ENCODE measurements at places on chromosomes 16 and 17.

GRCh38 chr17:11467639-11468038 is 130.6 kb upstream of the DNAH9 start:
- DNase-seq: no peak

- no peak for DNase-seq
Measured at GRCh38 chr17:78995022-78995760, 14.4 kb downstream of the CANT1 start.

GRCh38 chr17:27293359-27293897 is 486 bp upstream of the WSB1 start:
- no peak for DNase-seq

DNA sequence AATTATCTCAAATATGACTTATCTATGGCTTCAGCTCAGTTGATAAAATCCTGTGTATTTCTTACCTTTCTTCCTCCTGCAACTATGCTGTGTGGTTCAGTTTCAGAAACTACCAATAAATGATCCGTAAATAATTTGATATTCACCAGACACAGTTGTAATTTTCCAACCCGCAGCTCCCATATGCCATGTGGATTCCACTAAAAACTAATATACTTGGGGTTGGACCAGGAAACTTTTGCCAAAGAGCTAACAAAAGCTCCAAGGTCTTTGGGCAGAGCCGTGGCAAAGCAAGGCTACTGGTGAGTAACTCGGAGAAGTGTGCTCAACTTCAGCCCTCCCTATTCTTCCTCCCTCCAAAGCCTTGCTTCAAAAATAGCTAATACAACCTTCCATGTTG is 2.3 kb upstream of the CHST6 start:
- DNase-seq: no peak

- DNase-seq: no peak
Measured at GRCh38 chr16:13672196-13672595, 247.8 kb upstream of the ERCC4 start.

GRCh38 chr17:68290268-68290954 is 516 bp downstream of the SLC16A6 start:
- peak; percentile 43 for DNase-seq

- no peak for DNase-seq
Measured at GRCh38 chr16:51950118-51950780, 596.7 kb downstream of the TOX3 start.

GRCh38 chr16:21959050-21959449 is 5.9 kb downstream of the UQCRC2 start:
- DNase-seq: no peak

- no peak for DNase-seq
Measured at GRCh38 chr16:89105599-89106151, 12.0 kb downstream of the ACSF3 start.

DNA sequence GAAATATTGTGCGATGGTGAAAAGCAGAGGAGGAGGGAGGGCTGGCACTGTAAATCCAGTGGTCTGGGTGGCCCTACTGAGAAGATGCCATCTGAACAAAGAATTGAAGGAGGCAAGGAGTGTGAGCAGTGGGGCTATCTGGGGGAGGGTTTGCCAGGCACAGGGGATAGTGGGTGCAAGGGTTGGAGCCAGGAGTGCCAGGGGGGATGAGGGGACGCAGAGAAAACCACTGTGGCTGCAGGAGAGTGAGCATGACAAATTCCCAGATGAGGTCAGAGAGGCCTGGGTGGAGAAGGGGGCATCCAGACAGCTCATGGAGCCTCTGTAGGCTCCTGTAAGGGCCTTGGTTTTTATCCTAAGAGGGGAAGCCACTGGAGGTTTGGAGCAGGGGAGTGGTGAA is 4.8 kb downstream of the XYLT2 start:
- no peak for DNase-seq

GRCh38 chr16:57483725-57484514 is 2.4 kb downstream of the DOK4 start:
- DNase-seq: no peak

- no peak for DNase-seq
Measured at GRCh38 chr16:7866144-7866543, 533.5 kb downstream of the RBFOX1 start.

All from stimulated activated CD4-positive, alpha-beta T cell treated with anti-CD3 and anti-CD28 coated beads, Interleukin-4, amount 100 ng/mL, for 4 hours (primary cell).